Stimulated activated CD4-positive, alpha-beta T cell treated with anti-CD3 and anti-CD28 coated beads, TNF-alpha, amount 100 ng/mL, for 24 hours (primary cell): ENCODE measurements at places on chromosomes 1 and 21.

- DNase-seq, result no peak
Measured at GRCh38 chr21:45640001-45640887, 3.3 kb upstream of the PCBP3 start.

GRCh38 chr1:34166191-34166624, 1.2 kb upstream of the CSMD2 start:
- no peak for DNase-seq

DNA sequence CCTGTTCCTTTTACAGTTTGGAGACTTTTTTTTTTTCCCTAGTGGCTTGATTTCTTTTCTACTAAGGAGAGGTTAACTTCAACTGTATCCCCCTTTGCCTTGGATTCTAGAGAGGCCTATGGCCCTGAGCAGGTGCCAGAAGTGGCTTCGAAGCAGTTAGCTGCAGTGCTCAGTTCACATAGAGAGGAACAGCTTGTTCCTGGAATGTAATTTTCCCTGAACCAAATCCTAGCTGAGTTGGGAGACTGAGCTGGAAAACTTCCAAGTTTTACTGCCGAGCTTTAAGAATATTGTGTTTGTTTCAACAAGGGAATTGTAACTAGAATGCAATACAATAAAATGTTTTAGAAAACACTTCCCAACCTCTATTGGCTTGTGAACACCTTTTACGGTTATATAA, 17.5 kb downstream of the RD3 start:
- no peak for DNase-seq

DNA sequence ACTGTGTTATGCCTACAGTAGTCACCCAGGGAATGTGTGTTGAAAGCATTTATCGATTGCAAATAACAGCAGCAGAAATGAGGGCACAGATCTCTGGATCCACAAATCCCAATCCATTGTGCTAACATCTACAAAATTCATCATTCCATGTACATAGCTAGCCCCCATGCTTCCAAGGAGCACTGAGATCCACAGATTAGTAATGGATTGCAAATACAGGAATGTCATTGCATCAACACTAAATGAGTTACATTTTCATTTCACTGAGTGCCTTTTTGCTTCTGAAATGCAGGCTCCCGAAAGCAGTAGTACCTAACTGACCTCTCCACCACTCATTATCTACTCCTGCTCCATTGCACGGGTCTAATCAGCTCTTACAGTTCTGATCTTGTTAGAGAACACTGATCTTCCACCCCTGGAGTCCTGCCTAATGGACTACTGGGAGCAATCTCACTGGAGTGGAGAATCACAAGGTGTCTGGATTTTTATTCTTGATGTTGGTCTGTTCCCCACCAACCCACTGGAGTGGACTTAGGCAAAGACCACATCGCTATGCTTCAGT, 30.5 kb downstream of the ASTN1 start:
- DNase-seq, result no peak

DNA sequence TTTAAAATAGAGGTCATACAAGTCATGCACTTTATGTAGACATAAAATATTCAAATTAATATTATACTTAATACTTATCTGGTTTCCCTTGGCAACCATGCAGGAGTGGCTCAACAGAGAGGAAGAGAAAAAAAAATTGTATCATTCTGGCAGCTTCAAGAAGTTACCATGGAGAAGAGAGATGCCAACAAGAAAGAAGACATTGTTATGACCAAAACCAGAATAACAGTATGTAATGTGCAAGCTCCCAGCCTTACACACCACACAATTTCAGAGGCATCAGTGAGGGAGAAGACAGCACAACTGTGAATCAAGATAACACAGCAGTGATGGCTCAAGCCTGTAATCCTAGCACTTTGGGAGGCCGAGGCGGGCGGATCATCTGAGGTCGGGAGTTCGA, 49.1 kb upstream of the RCOR3 start:
- DNase-seq, result no peak

GRCh38 chr1:84998642-84999280, 1.8 kb upstream of the MCOLN2 start:
- no peak for DNase-seq
